Heart right ventricle (tissue), 16 donors: ENCODE measurements at places on chromosomes 1 and 21. TPM values are rescaled to one million over a fixed set of nuclear protein-coding genes. Genes with fewer than 3 reads are reported as not detected.

DNA sequence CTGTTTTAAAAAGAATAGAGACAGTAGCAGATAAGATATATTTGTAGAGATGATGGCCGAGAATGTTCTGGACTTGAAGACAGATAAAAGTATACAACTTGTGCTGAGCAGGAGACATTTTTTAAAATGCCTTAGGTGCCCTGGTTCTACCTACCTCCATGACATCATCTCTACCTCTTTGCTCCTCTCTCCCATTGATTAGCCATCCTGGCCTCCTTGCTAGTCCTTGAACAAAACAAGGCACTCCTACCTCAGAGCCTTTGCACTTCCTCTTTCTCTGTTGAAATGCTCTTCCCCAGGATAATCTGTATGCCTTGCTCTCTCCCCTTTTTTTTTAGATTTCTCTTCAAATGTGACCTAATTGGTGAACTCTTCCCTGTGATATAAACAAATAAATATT, 92.6 kb upstream of the MAGI3 start:
- no peak for DNase-seq

GRCh38 chr1:36464605-36465393, 615 bp upstream of the MRPS15 start:
- DNase-seq, result peak; percentile 18

DNA sequence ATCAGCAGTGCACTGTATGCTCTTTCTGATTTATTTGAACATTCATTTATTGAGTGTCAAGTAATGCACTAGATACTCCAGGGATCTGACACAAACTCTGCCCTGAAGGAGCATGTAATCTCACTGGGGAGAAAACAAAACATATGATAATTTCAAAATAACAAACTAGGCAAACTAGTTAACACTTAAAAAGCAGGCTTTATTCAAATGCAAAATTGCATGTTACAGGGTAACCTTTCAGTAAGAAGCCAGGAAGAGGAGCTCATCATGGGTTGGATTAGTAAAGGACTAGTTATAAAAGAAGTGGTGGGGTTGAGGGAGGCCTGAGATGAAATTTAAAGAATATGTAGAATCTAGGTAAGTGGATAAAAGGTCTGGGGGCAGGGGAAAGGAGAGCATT, 20.9 kb downstream of the SELL start:
- no peak for DNase-seq

GRCh38 chr1:153534226-153534924, 1.4 kb downstream of the S100A6 start:
- DNase-seq, result no peak

The CFHR5 gene
- total RNA-seq, result not detected

The SLC35D1 gene
- total RNA-seq, result 4.5 TPM

The CD160 gene
- not detected for total RNA-seq
